ENCODE measurements at places on chromosomes 11 and 22.

- no peak for DNase-seq
Observed at GRCh38 chr11:125177543-125177942, 13.0 kb downstream of the PKNOX2 start.

DNA sequence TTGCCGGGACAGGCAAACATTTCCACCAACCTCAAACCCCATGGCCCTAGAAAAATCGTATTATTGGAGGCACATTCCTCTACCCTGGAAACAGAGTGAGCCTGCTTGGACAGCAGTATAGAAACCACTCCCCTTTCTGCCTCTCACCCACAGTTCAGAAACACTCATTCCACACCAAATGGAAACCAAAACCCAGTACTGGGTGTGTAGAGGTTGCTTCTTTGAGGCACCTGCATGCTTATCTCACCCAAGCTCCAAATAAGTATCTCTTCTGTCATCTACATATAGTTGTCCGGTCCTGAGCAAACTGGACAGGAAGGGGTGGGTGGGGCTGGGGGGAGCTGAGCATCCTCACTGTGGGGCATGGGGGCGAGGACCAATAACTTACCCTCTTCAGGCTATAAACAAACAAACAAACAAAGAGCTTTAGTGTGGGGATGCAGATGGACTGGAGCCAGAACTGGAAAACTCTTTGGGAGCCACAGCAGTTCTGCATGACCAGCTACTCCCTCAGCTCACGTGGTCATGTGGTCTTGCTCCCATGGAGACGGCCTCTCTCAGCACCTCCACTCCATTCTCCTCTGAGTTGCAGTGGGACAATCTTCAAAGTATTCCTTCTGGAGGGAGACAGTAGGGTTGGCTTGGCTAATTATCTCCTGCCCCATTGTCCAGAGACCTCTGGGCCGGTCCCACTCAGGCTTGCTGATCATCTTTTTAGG lies 1.0 kb upstream of the PLAAT2 start:
- DNase-seq, result peak; percentile 29

DNA sequence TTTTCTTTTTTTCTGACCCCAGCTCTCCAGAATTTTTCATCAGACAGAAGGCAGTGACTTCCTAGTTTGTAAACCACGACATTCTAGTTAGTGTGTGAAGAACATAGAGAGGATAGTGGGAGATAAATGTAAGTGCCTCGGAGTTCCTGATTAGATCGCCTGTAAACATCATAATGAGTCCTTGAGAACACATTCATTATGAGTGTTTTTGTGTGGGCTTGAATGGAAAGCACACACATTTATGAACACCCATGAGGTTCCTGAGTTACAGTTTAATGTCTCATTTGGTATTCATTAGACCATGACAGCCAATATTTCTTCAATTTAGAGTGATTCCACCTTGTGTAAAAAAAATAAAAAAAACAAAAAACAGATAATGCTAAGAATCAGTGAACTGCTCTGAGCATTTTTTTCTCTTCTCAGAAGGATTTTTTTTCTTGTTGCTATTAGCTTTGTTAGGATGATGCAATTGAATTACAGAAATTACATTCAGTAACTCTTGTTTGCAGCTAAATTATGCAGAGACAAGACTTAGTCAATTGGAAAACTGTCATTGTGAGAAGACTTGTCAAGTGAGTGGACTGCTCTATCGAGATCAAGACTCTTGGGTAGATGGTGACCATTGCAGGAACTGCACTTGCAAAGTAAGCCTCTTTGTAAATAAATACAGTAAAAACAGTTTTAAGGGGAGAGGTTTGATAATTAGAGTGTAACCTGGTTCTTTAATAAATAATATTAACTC lies 257.6 kb downstream of the NELL1 start:
- no peak for DNase-seq

DNA sequence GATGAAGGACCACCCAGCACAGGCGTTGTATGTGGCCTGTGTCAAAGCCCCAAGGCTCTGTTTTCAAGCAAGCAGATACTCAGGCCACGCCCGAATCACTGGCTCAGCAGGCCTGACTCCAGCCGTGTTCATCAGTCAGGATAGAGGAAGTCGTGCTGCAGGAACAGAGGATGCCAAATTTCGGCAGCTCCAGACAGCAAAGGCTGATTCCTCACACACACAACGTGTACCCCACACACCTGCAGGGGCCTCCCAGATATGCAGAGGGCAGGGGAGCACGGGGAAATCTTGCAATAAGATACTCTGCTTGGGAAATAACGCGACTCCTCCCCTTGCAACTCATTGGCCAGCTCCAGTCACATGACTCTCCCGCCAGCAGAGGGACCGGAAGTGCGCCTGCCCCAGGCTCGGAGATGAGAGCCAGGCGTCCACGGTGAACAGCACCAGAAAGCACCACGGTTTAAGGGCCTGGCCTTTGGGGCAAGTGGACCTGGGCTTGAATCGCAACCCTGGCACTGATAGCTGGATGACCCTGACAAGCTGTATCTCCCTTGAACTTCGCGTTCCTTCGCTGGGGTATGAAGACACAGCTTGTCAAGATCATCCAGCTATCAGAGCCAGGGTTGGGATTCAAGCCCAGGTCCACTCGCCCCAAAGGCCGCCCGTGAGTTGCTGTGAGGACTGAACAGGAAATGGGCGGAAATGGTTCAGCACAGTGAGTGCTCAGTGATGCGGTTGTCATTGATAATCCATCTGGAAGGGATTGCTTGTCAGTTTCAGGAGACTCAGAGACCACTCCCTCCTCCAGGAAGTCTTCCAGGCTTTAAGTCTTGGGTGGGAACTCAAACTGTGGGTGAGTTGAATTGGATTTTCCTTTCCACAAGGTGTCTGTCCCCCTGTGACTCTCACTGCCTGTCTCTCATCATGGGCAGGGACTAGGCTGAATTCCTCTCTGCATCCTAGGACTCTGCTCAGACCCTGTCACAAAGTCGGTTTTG lies 88.5 kb downstream of the MYEOV start:
- no peak for DNase-seq

DNA sequence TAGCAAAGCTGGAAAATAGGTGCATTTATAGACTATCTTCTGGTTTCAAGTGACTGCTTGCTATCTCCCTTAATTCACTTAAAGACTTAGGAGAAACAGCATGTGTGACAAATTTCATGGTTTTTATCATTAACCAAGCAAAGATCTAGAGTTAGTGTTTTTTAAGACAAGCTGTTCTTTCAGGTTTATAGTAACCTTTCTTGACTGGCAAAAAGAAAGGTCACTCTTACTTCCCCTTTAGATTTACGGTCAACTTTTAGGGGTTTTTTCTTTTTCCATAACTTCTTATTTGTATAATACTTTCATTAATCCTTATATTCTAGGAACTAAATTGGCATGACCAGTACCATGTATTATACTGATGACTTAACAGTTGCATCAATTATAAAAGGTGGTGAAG lies 46.6 kb downstream of the KDM2A start:
- no peak for DNase-seq

GRCh38 chr11:131592734-131593133 lies 222.3 kb downstream of the NTM start:
- no peak for DNase-seq

GRCh38 chr22:41798736-41799135 lies 1.7 kb upstream of the CCDC134 start:
- no peak for DNase-seq

- DNase-seq, result no peak
Observed at GRCh38 chr11:59224351-59224928, 11.7 kb upstream of the MPEG1 start.
